ENCODE measurements at places on chromosomes 6 and 20.

DNA sequence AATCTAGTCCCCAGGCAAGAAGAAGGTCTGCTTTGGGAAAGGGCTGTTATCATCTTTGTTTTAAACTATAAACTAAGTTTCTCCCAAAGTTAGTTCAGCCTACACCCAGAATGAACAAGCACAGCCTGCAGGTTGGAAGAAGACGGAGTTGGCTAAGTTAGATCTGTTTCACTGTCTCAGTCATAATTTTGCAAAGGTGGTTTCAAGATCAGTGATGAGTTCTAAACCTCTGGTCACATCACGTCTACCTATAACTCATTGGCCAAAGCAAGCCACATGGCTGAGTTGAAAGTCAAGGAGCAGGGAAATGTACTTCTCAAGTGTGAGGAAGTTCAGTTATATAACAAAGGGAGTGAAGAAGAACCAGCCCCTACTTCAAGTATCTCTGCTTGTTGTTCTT is 50.5 kb upstream of the ECI2 start:
- DNase-seq: no peak

DNA sequence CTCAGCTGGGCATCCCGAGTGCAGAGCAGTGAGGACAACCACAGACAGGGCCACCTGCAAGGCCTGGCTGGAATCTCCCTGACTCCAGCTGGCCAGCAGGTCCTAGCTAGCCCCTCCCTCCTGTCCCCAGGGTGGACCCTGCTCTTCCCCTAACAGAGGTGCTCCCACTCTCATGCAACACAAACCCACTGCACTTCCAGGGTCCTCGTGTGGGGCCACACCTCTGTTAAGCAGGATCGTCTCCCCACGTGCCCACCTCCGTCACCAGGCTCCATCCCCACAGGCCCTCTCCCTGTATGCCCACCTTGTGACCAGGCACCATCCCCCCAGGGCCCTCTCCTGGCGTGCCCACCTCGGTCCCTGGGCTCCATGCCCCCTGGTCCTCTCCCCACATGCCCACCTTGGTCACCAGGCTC is 17.3 kb downstream of the TAF4 start:
- DNase-seq: no peak

- no peak for DNase-seq
These were observed 84.1 kb downstream of the TNFAIP3 start for GRCh38 chr6:137951064-137951597.

- DNase-seq: no peak
These were observed 29.3 kb upstream of the TBC1D7 start for GRCh38 chr6:13357551-13358075.

DNA sequence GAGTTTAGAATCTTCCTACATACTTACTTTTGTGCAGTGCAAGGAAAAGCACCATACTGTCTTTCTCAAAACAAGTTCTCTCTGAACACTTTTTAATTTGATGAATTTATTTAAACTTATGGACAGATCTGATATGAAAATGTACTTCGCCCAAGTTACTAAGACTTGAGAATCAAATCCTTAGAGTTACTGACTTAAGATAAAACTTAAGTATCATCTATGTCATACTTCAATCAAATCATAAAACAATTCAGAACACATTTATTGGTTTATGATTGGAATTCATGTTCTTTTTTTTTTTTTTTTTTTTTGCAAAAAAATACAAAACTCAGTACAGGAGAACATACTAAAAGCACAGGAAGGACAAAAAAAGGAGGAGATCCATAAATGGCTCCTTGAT is 77.7 kb downstream of the MBOAT1 start:
- DNase-seq: no peak

GRCh38 chr6:39075010-39075686 is 26.6 kb downstream of the GLP1R start:
- no peak for DNase-seq

DNA sequence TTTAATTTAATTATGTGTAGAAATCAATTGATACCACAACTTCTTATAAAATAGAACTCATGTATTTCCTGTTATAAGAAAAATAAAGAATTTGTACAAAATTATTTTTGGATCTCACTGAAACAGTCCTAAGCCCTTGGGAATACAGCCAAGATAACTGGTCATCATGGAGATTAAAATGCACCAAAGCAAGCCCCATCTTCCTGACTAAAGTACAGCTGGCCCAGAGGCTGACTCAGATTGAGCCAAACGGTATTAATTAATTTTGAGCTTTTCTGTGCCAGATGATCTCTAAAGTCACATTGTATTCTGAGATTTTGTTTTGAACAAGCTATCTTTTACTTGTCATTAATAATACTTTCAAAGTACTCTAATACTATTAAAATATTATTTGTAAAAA is 978.5 kb downstream of the TBC1D32 start:
- DNase-seq: no peak

GRCh38 chr6:34564181-34564580 is 8.1 kb upstream of the SPDEF start:
- no peak for DNase-seq
